HCT116 (cell line): ENCODE measurements at places on chromosomes 11 and 22.

GRCh38 chr11:101034076-101034475 is 95.5 kb downstream of the PGR start:
- no peak for DNase-seq

DNA sequence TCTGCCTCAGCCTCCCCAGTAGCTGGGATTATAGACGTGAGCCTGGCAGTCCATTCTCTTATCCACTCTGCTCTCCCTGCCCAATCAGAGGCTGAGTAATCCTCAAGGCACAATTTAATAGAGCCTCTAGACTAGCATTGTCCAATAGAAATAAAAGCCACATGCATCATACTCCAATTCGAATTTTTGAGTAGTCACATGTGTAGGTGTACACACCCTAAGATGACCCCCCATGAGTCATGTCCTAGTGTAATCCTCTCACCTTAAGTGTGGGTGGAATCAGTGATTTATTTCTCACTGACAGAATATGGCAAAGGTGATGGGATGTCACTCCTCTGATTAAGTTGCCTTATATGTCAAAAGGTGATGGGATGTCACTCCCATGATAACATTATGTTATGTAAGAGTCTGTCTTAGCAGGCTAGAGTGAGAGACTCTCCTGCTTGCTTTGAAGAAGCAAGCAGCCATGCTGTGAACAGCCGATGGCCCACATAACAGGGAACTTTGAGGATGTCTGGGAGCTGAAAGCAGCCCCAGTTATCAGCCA is 61.3 kb downstream of the MN1 start:
- no peak for DNase-seq

- DNase-seq, result no peak
These were observed 3.7 kb downstream of the PHRF1 start for GRCh38 chr11:579830-580601.

DNA sequence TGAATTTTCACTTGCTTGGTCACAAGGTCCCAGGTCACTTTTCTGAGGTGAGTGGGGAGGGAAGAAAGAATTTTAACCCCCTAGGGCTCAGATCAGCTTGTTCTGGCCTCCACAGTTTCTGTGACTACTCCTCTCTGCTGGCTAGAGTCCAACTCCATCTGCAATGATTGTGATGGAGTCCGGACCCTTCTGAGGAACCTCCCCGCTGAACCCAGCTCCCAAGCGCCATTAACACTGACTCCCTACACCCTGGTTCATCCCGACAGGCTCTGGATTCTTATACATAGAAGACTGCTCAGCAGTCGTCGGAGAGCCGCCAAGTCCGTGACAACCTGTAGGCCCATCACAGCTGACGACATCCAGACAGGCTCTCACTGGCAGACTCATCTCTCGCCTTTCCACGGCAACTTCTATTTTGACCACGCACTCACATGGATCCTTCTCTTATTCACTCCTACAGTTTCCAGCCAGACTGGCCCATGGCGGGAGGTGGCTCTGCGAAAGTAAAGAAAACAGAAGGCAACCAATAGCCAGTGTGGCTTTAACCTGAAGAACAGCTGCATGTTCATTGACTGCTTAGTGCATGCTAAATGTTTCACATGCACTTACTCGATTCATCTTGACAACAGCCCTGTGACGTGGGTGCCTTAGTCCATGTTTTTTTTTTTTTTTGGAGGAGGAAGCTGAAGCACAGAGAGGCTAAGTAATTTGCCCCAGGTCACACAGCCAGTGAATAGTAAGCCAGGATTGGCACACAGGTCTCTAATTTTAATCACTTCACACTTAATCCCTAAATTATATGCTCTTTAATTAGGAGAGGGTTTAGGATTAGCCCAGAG is 68.0 kb upstream of the PRDM11 start:
- no peak for DNase-seq

DNA sequence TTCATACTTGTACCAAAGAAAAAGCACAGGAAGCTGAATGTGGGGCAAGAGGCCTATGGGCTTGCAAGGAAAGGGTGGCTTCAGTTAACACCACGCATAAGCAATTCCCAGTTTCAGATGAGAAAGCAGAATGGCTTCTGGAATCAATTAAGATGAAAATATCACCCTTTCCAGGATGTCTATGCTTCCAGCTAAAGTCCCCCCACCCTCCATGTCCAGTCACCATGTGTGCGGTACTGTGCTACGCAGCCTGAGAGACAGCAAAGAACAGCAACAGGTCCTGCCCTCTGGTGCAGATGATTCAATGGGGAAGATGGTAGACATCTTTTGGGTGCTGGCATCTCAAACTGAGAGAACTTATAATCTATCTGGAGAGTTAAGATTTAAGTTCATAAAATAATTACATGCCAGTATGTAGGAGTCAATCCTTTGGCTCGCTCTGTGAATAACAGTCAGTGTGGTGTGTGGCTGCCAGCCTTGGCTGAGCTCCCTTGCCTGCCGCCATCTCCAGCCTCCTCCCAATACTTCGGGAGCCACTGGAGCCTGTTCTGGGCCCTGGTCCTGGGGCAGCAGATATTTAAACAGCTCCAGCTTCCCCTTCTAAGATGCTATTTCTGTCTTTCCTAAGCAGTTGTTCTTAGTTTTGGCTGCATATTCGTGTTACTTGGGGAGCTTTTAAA is 44.5 kb downstream of the ME3 start:
- no peak for DNase-seq

DNA sequence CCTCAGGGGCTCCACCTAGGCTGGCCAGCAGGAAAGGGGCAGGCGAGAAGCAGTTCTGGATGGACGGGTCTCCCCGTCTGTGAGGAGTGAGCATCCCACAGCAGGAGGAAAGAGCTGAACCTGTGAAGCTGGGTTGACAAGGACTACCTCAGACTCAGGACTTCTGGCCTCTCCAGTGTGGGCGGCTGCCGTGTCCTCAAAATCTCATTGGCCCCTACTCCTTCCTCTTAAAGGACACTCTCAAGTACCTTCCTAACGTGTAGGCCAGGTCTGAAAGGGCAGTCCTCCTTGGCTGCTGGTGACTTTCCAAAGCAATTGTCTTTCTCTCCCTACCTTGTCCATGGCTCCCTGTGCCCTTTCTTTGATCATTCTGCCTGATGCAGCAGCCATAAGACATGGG is 107.0 kb upstream of the AKIP1 start:
- DNase-seq, result no peak

GRCh38 chr11:122100037-122100755 is 15.8 kb downstream of the BLID start:
- no peak for DNase-seq
